Activated T-helper 9 cell treated with anti-CD3 and anti-CD28 coated beads, Interleukin-2, amount 50 U/mL, for 16 hours (primary cell): ENCODE measurements at places on chromosomes 4 and X.

DNA sequence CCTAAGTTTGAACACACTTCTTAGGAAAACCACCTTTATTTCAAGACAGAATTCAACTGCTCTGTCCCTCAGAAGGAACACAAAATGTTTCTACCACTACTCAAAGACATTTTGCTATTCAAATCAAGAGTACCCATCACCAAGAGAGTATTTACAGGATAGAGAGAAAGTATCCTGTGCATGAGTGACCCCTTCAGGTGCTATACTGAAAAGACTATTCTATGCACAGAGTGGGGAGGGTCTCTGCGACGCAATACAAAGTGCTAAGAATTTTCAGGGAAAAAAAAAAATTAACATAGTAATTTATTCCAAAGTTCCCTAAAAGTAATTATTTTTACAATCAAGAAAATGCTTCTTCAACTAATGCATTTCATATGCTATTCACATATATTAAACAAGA lies 346.4 kb upstream of the FAM241A start:
- DNase-seq: no peak

DNA sequence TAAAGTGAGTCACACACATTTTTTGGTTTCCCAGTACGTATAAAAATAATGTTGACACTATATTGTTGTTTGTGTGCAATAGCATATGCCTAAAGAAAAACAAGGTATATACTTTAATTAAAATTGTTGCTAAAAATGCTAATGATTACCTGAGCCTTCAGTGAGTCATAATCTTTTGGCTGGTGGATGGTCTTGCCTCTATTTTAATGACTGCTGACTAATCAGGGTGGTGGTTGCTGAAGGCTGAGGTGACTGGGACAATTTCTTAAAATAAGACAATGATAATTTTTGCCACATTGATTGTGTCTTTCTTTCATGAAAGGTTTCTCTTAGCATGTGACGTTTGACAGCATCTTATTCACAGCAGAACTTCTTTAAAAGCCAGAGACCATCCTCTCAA lies 21.0 kb upstream of the ANXA10 start:
- no peak for DNase-seq

- DNase-seq: no peak
Measured at GRCh38 chr4:141706445-141706844, 70.1 kb downstream of the IL15 start.

GRCh38 chr4:79331126-79331876 lies 5.4 kb upstream of the NAA11 start:
- no peak for DNase-seq

DNA sequence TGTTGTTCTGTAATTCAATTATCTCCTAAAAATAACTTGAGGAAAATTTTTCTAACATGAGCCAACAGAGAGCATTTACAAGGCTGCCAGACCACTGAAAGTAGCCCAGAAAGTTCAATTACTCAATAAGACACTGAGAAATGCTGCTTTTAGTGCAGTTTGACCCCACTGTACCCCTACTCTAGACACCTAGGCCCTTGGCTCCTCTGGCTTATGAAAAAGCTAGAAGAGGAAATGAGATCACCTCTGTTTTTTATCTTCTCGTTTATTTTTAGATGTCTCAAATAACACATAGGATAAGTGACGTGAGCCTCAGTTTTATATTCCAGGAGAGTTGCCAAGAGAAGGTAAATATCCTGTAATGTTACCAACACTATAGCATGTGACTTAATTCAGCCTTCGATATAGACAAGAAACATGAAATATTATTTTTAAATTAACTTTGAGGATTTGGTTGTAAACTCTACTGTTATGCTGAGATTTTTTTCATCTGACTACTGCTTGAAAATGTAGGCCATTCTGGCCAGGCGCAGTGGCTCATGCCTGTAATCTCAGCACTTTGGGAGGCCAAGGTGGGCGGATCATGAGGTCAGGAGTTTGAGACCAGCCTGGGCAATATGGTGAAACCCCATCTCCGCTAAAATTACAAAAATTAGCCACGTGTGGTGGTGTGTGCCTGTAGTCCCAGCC lies 24.4 kb downstream of the TNIP3 start:
- no peak for DNase-seq

- no peak for DNase-seq
Measured at GRCh38 chr4:184961660-184962059, 56.6 kb upstream of the HELT start.

DNA sequence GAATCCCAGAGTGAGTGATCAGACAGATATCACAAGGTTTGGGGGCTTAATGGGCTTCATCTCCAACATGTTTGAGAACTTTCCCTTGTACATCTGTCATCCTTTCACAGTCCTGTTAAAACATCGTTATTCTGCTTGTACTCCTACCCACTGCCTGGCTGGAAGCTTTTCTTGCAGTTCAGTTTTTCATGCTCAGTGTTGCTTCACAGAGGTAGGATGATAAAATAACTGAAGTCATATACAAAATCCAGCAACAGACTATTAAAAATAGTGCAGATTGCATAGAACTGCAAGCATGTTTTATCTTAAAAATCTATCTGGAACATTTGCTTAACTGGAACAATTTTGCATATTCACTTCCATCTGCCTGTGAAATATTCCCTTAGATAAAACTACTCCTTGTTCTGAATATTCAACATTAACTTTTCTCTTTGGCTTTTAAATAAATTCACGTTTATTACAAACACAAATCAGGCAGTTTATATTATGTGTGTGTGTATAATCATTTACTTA lies 579.6 kb upstream of the IGFBP7 start:
- no peak for DNase-seq

GRCh38 chr4:100461807-100462605 lies 55.8 kb downstream of the EMCN start:
- no peak for DNase-seq

GRCh38 chr4:141121768-141122454 lies 11.4 kb downstream of the RNF150 start:
- DNase-seq: no peak

DNA sequence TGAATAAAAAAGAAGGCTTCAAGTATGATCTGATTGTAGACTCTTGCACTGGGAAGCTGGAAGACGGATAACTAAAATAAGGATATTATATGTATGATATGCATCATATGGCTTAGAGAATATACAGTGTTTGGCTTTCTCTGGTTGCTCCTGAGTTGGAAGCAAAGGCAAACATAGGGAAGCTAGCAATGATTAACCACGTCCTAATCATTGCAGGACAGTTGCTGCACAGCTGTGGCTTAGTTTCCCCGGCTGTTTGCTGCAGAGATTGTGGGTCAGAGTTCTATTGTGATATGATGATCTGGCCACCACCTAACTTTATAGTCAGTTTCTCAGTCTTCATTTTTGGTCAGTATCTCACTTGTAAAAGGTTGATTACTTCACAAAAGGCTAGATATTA lies 36.3 kb upstream of the PARM1 start:
- no peak for DNase-seq

DNA sequence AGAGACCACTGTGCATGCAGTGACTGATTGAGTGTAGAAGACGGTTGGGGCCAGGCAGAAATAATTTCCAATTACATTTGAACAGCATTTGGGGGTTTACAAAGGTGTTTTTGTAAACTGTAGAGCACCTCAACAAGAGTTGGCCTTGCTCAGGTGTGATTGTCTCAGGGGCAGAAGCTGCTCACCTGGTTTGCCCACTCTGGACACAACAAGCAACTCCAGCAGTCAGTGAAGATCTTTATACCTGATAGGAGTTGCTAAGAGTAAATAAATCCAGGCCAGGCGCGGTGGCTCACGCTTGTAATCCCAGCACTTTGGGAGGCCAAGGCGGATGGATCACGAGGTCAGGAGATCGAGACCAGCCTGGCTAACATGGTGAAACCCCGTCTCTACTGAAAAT lies 221.3 kb downstream of the RAB28 start:
- DNase-seq: no peak

DNA sequence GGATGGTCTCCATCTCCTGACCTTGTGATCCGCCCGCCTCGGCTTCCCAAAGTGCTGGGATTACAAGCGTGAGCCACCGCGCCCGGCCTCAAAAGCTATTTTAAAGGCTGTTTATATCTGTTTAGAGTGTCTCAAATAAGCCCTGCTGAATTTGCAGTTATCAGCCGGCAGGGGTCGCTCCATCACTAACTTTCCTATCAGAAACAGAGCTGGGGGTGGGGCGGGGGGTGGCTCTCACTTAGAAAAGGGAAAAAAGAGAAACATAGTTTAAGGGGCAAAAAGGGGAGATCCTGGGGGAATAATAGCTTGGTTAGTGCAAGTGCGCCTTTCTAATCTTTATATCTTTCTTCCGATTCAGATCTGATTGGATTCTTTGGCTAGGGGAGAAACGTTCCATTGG lies 450.7 kb downstream of the UBE2NL start:
- DNase-seq: no peak

DNA sequence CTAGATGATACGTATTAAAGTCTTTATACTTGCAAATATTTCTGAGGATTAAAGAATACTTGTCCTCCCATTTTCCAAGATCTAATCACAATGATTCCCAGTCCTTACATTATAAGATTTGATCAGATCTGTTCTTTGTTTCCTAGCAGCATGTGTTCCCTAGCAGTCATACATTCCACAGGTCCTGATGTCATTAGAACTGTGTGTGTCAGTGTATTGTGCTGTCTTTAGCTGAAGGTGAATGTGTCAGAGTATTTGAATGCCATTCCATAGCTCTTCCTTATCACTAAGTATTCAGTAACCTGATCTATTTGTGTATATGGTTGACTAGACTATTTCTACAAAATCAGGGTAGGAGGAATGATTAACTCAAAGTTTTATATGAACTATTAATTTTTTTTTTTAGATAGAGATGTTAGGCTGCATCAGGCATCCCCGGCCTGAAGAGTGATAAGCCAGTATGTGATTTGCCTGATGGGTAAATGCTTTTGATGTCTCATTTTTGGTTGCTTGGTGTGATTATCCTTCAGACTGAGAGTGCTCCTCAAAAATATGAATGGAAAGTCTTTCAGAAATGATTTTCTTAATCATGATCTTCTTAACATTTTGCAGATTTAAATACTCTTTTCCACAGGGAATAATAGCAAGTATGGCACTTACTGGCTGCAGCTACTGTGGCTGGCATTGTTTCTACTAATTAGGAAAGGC lies 4.4 kb downstream of the ADGRL3 start:
- no peak for DNase-seq

- DNase-seq: no peak
Measured at GRCh38 chrX:57155171-57155570, 18.0 kb upstream of the SPIN2A start.

DNA sequence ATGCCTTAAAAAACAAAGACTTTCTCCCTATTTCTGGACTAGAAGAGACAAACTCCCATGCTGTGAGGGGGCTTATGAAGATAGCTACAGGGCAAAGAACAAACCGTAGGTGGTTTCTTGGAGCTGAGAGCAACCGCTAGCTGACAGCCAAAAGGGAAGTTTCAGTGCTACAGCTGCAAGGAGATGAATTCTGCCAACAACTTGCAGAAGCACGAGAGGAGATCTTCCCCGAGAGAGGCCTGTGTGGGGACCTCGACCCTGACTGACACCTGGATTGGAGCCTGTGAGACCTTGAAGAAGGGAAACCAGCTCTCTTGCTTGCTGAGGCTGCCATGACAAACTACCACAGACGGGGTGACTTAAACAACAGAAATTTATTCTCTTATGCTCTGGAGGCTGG lies 183.8 kb upstream of the VCX3A start:
- DNase-seq: no peak

GRCh38 chrX:69297506-69297905 lies 132.3 kb upstream of the PJA1 start:
- no peak for DNase-seq

GRCh38 chr4:187422655-187423054 lies 572.9 kb upstream of the ZFP42 start:
- DNase-seq: no peak

GRCh38 chr4:21801661-21802385 lies 146.7 kb downstream of the KCNIP4 start:
- no peak for DNase-seq

DNA sequence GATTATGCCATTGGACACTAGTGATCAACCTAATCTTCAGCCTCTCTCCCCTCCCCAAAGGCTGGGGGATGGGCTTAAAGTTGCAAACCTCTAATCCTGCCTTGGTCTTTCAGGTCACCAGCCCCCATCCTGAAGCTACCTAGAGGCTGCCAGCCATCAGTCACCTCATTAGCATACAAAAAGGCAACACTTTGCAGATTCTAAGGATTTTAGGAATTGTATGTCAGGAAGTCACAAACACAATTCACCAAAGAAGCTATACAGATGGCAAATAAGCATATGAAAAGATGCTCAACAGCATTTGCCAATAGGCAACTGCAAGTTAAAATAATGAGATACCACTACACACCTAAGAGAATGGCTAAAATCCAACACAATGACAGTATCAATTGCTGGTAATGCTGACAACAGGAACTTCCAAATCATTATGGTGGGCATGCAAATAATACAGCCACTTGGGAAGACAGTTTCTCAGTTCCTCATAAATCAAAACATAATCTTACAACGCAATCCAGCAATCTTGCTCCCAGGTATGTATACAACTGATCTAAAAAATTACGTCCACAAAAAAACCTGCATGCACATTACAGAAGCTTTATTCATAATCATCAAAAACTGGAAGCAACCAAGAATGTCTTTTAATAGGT lies 9.0 kb upstream of the PIM2 start:
- no peak for DNase-seq

DNA sequence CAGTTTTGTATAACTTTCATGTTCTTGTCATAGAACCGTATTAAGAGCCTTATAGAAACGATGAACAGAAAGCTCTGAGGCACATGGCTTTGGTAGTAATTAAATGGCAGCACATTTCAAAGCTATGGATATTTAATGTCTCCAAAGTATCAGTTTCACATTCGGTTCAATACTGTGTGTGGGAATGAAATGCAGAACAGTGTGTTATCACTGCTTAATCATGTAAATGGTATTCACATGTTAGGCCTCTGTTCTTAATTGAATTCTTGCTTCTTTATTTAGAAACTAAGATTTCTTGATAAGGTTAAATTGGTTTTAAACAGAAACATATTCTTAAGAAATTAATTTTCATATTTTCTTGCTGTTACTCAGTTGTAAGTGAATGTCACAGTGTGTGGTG lies 701.0 kb upstream of the PITX2 start:
- DNase-seq: no peak
